ENCODE measurements at places on chromosomes 1 and 21.

- no peak overlapping the region for H3K4me3 ChIP-seq
- H3K4me1 ChIP-seq = no peaks in the 10 kb centered on the region
- no peak for DNase-seq
These were observed 271.4 kb upstream of the NR5A2 start for GRCh38 chr1:199756066-199756465.

GRCh38 chr1:152111515-152111968 is 3.7 kb downstream of the TCHH start:
- no peaks in the 10 kb centered on the region for H3K27me3 ChIP-seq
- peaks cover 58% of the 10 kb centered on the region for H3K4me1 ChIP-seq
- no peak overlapping the region for H3K27ac ChIP-seq

DNA sequence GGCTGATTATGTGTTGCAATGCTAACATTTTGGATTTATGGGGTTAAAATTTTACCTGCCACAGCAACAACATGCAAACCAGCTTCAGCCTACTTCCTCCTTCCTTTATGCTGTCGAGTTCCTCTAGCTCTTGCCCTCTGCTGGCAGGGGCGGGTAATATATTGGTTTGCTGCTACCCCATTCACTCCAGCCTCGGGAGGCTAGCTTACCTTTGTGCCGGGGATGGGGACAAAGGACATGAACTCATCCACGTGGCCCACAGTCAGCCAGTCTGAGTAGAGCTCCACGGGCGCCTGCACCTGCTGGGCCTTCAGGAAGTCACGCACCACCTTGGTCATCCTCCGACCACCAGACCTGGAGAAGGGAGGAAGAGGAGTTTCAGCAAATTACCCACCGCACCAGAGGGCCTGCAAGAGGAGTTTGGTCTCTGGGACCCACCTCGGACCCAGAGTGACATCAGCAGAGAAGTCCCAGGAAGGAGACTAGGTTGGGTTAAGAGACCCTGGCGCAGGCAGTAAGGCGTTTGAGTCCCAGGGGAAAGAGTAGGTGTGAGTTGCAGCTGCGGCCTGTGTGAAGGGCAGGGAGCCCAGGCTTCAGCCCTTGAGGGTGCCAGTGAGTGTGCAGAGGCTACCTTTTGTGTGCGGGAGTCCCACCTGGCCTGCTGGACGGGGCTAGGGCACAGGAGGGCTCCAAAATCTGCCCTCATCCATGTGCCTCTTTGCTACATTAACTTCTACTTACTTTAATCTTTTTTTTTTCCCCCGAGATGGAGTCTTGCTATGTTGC is 21.8 kb upstream of the SDHB start:
- no peaks in the 10 kb centered on the region for H3K4me1 ChIP-seq
- H3K27ac ChIP-seq = no peak overlapping the region
- no peaks in the 10 kb centered on the region for H3K36me3 ChIP-seq
- H3K27me3 ChIP-seq = no peaks in the 10 kb centered on the region
- H3K4me3 ChIP-seq = no peak overlapping the region

DNA sequence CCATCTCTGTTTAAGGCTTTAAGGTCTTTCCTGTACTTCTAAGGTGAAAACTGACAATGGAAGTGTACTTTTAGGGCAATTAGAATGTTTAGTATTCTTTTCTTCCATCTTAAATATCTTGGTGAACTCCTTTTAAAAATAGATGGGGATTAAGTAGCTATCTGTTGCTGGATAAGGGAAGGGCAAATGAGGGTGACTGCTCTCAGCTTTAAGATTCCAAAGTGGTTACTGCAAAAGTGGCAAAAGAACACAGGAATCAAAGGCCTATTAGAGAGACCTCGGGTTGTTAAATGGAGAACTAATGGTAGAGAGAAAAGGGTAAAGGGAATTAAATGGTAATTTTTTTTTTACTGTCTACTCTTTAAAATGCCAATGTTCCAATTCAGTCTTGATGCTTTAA is 774.1 kb upstream of the B3GALT2 start:
- no peak overlapping the region for H3K4me3 ChIP-seq
- H3K27me3 ChIP-seq = no peaks in the 10 kb centered on the region
- peaks cover 11% of the 10 kb centered on the region for H3K4me1 ChIP-seq
- no peaks in the 10 kb centered on the region for H3K36me3 ChIP-seq
- no peak for DNase-seq
- no peak overlapping the region for H3K27ac ChIP-seq

GRCh38 chr1:232110281-232111090 is 483.9 kb downstream of the DISC1 start:
- no peak overlapping the region for H3K27ac ChIP-seq
- H3K4me3 ChIP-seq = no peak overlapping the region
- H3K27me3 ChIP-seq = no peaks in the 10 kb centered on the region
- no peaks in the 10 kb centered on the region for H3K36me3 ChIP-seq
- no peak for DNase-seq
- no peaks in the 10 kb centered on the region for H3K4me1 ChIP-seq

DNA sequence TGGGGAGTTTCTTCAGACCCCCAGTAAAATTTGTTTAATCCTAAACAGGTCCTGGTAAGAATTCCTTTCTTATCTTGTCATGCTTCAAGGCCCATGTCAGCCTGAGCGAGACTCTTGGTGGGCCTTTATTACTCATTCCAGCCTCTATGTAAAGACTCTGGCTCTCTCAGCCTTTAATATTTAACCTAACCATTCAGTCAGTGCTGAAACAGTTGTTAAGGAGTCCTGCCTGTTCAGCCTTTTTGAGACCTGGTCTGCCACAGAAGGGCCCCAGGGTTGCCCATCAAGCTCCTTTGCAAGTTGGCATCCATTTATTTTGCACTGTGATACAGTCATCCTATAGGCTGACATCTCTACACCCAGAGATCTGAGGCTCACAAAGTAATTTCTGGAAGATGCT is 107.7 kb upstream of the VANGL1 start:
- no peaks in the 10 kb centered on the region for H3K27me3 ChIP-seq
- no peaks in the 10 kb centered on the region for H3K36me3 ChIP-seq
- H3K27ac ChIP-seq = no peak overlapping the region
- H3K4me3 ChIP-seq = no peak overlapping the region

DNA sequence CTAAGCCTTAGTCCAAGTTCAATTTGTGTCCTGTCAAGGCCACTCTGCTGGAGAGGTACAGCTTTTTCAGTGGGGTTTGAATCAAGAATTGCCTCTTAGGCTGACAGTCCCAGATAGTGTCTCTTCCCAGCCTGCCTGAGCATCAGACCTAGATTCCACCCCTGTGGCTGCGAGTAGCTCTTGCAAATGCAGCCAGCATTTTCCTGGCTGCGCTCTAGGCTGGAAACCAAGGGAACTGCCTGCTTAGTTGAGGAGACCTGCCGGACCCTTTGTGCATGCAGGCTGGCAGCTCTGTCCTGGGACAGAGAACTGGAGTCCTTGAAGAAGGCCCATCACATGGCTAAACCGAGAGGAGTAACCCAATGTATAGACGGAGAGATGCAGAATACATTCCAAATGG is 293.7 kb downstream of the PCP4 start:
- H3K36me3 ChIP-seq = no peaks in the 10 kb centered on the region
- H3K27me3 ChIP-seq = no peaks in the 10 kb centered on the region
- DNase-seq = no peak
- H3K4me3 ChIP-seq = no peak overlapping the region

GRCh38 chr1:44717653-44718052 is 13.3 kb downstream of the RNU5D-1 start:
- H3K4me3 ChIP-seq = no peak overlapping the region
- H3K4me1 ChIP-seq = peaks cover 18% of the 10 kb centered on the region
- H3K27me3 ChIP-seq = no peaks in the 10 kb centered on the region
- no peak for DNase-seq
- no peaks in the 10 kb centered on the region for H3K36me3 ChIP-seq

DNA sequence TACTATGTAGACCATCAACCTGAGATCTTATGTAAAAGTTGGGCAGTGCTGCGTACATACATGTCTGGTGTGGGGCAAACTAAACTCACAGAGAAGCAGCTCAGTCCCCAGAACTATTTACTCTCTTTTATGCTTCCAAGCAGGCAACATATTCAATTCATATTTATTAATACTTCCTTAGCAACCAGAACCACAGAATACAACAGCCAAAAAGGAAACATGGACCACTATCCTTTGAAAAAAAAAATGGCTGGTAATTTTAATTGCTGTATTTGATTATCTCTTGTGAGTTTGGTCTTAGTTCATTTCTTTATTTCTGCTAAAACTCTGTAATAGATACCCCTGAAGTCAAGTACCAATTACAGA is 1.5 kb upstream of the PPP1R15B start:
- H3K27me3 ChIP-seq = no peaks in the 10 kb centered on the region
- peaks cover 16% of the 10 kb centered on the region for H3K4me1 ChIP-seq
- H3K4me3 ChIP-seq = no peak overlapping the region
- DNase-seq = no peak
- peak overlapping the region; percentile 98 for H3K27ac ChIP-seq

DNA sequence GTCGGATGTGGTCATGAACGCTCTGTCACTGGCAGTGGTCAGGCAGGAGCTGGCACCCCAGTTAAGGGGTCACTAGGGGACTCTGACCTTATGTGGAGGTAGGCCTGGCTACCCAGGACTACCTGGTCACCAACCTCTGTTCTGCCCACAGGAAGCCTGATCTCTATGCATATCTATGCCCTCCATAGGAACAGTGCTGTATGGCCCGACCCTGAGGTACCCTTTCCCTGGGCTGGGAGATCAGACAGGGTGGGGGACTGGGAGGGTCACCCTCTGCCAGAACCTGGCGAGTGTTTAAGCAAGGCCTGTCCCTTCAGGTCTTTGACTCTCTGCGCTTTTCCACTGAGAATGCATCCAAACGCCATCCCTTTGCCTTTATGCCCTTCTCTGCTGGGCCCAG is 19.0 kb downstream of the CYP4B1 start:
- H3K27me3 ChIP-seq = no peaks in the 10 kb centered on the region
- no peaks in the 10 kb centered on the region for H3K36me3 ChIP-seq
- DNase-seq = peak; percentile 77
- H3K27ac ChIP-seq = no peak overlapping the region
- H3K4me1 ChIP-seq = no peaks in the 10 kb centered on the region

DNA sequence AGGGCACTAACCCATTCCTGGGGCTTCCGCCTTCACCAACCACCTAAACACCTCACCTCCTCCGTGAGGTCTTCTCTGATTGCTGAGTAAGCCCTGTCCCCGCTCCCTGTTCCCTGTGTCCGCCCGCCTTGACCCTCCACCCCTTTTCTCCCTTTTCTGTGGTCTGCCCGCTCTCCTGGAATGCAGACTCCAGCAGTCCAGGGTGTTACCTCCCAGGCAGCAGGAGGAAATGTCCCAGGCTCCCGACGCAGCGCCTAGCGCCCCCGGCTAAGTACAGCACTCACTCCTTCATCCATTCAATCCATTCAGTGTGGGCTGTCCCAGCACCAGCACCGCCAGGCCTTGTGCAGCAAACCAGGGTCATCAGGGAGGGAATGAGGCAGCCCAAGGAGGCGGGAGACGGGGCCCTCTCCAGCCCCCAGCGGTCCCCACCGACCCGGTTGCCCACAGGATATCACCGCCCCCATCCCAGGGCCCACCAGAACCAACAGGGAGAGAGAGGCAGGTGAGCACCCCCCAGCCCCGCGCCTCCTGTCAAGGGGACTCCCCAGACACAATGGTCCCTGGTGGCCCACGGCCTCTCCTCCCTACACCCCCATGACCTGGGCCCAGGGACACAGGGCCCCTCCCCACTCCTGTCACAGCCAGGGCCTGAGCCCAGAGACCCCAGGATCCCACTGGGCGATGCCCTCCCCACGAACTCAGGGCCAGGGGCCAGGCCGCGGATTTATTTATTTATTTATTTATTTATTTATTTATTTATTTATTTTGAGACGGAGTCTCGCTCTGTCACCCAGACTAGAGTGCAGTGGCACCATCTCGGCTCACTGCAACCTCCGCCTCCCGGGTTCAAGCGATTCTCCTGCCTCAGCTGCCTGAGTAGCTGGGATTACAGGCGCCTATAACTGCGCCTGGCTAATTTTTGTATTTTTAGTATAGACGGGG is 10.2 kb downstream of the TNFRSF14 start:
- DNase-seq = no peak
- no peaks in the 10 kb centered on the region for H3K4me1 ChIP-seq
- no peaks in the 10 kb centered on the region for H3K36me3 ChIP-seq
- H3K27me3 ChIP-seq = peaks cover 47% of the 10 kb centered on the region
- H3K4me3 ChIP-seq = no peak overlapping the region

GRCh38 chr1:203667616-203668015 is 41.0 kb downstream of the ATP2B4 start:
- DNase-seq = no peak
- H3K4me3 ChIP-seq = no peak overlapping the region
- H3K27me3 ChIP-seq = no peaks in the 10 kb centered on the region
- H3K27ac ChIP-seq = peak overlapping the region; percentile 81

All from esophagus muscularis mucosa (tissue), 4 donors.